Right atrium auricular region (tissue), 2 donors: ENCODE measurements at places on chromosomes 2 and 18. TPM values are rescaled to one million over a fixed set of nuclear protein-coding genes. Genes with fewer than 3 reads are reported as not detected.

CIB4 gene
- total RNA-seq = not detected

VAMP5 gene
- 37.2 TPM for total RNA-seq

FLACC1 gene
- 7.5 TPM for total RNA-seq

C2orf68 gene
- total RNA-seq = 11.1 TPM

ROCK1 gene
- total RNA-seq = 20.7 TPM

GRCh38 chr2:201258666-201259615, 1.4 kb upstream of the CASP8 start:
- no peak for DNase-seq

- DNase-seq = no peak
These were observed 464 bp downstream of the CYBRD1 start for GRCh38 chr2:171522788-171523087.

DNA sequence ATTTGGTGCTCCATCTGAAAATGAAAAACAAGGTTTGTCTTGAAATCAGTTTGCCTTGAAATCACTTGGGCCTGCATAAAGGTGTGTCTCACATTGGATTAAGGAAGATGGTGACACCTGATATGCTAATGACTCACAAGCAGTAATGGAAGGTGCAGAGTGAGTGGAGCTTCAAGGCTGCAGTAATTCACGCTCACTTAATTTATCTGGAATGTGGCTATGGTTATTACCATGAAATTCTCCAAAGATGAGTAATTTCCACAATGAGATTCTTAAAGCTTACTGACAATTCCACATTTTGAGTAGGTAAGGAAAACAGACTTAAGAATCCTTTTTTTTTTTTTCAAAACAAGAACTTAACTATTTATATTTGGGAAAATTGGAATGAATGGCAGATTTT, 156.8 kb downstream of the PAX3 start:
- DNase-seq = no peak

DNA sequence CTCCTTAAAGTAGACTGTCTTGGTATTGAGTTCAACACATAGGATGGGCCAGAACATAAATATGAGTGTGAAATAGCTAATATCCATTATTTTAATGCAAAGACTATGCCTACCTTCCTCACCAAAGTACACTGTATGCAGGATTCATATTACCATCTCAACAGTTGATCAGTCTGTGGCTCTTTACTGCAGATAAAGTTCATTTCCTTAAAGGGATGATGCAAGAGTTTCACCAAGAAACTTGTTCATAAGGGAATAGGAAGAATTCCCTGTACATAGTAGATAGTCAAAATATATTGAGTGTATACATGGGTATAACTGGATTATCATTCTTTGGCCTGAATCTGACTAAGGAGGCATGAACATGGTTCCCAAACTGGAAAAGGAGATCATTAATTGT, 35.0 kb downstream of the MARS2 start:
- DNase-seq = no peak

DNA sequence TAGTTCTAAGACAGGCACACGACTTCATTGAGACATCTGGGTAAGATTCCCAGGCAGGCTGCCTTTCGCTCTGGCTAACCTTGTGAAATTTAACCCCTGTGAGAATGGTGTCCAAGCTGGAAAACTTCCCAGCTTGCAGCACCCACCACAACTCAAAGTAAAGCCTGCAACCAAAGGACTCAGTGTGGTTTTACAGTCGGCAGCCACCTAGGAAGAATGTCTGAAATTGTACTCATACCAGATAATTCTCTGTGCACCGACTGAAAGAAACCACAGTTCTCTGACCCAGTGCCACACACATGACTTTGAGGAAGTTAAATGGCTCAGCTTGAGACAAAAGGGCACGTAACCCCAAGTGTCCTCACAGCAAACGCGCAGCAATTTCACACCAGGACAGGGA, 125.7 kb downstream of the RBMS1 start:
- no peak for DNase-seq

DNA sequence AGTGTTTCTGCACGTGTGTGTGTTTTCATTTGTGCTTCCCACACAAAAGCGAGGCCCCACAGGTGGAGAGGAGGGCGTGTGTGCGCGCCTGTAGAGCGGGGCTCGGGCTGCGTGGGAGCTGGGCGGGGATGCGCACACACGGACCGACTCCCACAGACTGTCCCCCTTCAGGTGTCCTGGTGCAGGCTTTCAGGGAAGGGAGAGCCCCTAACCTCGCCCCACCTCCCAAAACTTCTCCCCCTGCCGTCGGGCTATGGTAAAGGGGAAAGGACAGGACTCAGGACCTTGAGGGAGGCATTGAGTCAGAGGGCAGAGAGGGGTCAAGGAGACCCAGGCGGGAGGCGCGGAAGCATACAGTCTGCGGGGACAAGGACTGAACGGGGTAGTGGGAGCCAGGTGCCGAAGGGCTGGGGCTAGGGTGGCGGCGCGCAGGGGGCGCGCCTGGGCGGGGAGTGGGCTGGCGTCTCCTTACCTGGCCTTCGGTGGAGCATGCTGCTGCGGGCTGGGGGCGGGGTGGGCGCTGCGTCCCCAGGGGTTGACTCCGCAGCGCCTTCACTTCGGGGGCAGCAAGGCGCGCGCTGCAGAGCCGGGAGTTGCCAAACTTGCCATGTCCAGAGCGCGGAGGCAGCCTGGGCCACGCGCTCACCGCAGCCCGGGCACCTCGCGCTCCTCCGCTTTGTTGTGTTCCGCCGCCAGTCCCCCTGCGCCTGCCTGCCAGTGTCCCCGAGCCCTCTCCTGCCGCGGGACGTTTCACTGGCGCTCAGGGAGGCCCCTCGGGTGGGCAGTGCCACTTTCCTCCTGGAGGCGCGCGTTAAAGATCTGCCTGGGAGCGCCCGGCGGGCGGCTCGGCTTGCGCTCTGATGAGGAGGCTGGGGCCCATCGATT, 302.0 kb downstream of the NCKAP5 start:
- DNase-seq = no peak

- no peak for DNase-seq
These were observed 194.6 kb upstream of the MEIS1 start for GRCh38 chr2:66240286-66240685.
